Fibroblast of lung (primary cell): ENCODE measurements at places on chromosomes 5 and 9. TPM values are rescaled to one million over a fixed set of nuclear protein-coding genes. Genes with fewer than 3 reads are reported as not detected.

RELL2 gene
- polyA plus RNA-seq = 3.7 and 4.0 TPM in 2 replicates

RANBP3L gene
- 0.03 and 0.09 TPM in 2 replicates for polyA plus RNA-seq

HMMR gene
- 5.6 and 25.1 TPM in 2 replicates for polyA plus RNA-seq

FCN2 gene
- polyA plus RNA-seq = not detected in 2 replicates

DNA sequence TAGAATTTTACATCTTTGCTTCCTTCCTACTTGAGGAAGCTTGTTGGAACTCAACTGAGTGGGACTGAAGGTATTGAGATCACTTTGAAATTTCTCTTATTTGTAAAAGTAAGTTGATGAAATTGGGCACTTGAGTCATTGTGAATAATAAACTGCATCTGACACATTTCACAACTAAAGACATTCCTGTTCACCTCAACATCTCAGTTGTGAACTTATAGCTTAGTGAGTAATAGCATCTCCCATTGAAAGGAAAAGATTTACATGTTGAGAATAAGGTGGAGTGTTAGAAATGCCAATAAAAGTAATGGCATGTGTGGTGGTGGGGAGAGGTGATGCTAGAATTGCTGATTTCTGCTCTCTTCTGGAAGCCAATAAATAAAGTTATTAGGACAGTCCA lies 145.0 kb downstream of the SLC24A2 start:
- H3K27me3 ChIP-seq = no peaks in the 10 kb centered on the region
- H3K36me3 ChIP-seq = no peaks in the 10 kb centered on the region
- H3K4me1 ChIP-seq = no peaks in the 10 kb centered on the region
- no peak for DNase-seq
- H3K4me3 ChIP-seq = no peak overlapping the region

- H3K4me1 ChIP-seq = no peaks in the 10 kb centered on the region
- H3K27me3 ChIP-seq = no peaks in the 10 kb centered on the region
- H3K36me3 ChIP-seq = no peaks in the 10 kb centered on the region
- H3K27ac ChIP-seq = no peak overlapping the region
These were observed 286.5 kb downstream of the MLLT3 start for GRCh38 chr9:20335668-20336332.

DNA sequence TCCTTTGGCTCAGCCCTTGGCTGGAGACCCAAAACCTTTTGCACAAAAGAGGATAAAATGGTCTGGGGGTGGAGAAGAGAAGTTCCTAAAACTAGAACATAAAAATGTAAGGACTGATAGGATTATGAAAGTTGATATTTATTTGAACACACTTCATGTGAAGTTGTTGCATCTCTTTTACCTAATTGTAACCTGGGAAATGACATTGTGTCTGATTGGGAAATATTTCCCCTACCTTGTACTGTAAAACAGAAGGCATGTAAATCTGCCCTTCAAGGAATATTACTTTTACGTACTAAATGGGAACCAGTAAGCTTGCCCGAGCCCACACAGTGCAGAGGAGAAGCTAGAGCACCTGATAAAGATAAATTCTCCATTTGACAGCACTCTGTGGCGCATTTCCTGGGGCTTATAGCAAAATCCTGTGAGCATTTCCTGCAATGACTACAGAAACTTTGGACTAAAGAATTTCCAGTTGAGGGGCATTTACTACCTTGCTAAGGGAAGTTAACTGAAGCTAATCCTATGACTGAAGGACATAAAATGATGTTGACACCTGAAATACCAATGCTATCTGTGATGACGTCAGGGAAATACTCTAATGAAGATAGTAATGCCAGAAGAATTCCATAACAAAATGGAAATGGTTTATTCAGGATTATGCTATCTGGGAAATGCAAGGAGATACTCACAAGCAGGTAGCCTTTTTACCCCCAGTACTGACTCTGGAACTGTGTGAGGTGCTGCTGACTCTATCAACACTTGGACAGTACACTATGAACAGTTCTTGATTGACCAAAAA lies 78.3 kb upstream of the LIFR start:
- no peaks in the 10 kb centered on the region for H3K36me3 ChIP-seq
- no peaks in the 10 kb centered on the region for H3K4me1 ChIP-seq
- H3K27me3 ChIP-seq = peaks cover 3% of the 10 kb centered on the region

DNA sequence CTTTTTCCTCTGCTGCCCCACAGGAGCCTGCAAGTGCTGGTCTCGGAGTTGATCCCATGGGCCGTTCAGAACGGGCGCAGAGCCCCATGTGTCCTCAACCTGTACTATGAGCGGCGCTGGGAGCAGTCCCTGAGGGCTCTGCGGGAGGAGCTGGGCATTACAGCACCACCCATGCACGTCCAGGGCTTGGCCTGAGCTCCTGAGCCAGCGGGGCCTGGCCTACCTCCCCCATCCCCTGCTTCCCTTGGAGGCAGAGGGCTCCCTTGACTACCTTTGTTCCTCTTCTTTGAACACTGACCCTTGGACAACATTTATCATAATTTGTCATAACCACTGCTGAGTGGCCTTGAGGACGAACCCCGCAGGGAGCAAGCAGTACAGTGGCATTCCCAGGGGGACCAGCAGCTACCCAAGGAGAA lies 6.9 kb upstream of the SLC27A4 start:
- H3K36me3 ChIP-seq = peaks cover 1% of the 10 kb centered on the region
- H3K27me3 ChIP-seq = no peaks in the 10 kb centered on the region
- H3K4me1 ChIP-seq = peaks cover 2% of the 10 kb centered on the region

DNA sequence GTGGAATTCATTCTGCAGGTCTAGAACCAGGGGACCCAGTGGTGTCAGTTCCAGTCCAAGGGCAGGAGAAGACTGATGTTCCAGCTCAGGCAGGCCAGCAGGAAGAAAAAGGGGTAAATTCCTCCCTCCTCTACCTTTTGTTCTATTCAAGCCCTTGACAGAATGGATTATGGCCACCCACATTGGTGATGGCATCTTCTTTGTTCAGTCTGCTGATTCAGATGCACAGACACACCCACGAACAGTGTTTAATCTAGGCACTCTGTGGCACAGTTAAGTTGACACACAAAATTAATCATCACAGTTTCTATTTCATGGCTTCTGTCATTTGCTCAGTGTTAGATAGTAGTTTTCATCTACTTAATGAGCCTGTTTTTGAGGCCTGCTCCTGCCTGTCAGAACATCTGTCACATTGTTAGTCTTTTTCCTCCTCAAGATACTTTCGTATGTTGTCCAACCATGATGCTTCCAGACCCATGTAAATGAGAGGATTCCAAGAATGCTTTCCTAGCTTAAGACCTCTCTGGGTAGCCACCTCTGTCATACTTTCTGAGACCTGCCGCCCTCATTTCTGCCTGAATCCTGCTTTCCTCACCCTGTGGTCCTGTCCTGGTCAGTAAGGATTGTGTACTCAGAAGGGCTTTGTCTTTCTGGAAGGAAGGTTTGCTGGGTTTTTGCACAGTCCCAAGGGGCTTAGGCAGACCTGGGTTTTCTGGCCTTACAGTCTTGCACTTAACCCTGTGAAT lies 72.5 kb downstream of the SPIN1 start:
- no peak overlapping the region for H3K27ac ChIP-seq
- DNase-seq = no peak
- H3K4me3 ChIP-seq = no peak overlapping the region

GRCh38 chr5:11248966-11249365 lies 487.9 kb upstream of the DAP start:
- H3K27ac ChIP-seq = no peak overlapping the region
- no peak overlapping the region for H3K4me3 ChIP-seq
- H3K4me1 ChIP-seq = no peaks in the 10 kb centered on the region
- DNase-seq = no peak
- no peaks in the 10 kb centered on the region for H3K27me3 ChIP-seq
- no peaks in the 10 kb centered on the region for H3K36me3 ChIP-seq

- H3K4me1 ChIP-seq = peaks cover 4% of the 10 kb centered on the region
- no peaks in the 10 kb centered on the region for H3K36me3 ChIP-seq
- DNase-seq = no peak
- H3K27ac ChIP-seq = no peak overlapping the region
These were observed 172.3 kb upstream of the IER5L start for GRCh38 chr9:129350143-129350935.

- no peak overlapping the region for H3K4me3 ChIP-seq
- no peaks in the 10 kb centered on the region for H3K36me3 ChIP-seq
- peaks cover 11% of the 10 kb centered on the region for H3K27me3 ChIP-seq
- peaks cover 7% of the 10 kb centered on the region for H3K4me1 ChIP-seq
- H3K27ac ChIP-seq = no peak overlapping the region
These were observed 2.4 kb upstream of the MOB3B start for GRCh38 chr9:27532046-27532445.

DNA sequence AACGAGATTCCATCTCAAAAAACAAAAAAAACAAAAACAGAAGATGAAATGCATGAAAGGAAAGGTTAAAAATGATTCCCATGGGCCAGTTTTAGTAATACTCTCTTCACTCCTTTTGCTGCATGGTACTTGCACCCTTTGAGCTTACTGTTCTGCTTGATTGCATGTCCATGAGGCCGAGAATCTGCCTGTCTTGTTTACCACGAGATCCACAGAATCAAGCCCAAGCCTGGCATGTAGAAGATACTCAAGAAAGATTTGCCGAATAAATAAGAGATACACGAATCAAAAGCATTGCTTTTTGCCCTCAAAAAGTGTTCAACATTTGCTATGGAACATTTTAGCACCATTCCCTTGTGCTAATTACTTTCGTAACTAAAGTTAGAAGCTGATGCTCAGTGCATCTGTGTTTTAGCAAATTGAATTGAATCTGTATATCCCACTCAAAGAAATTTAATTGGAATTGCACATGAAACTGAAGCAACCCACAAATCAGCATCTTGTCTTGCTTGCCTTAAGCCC lies 1.1 kb downstream of the FAXDC2 start:
- H3K27me3 ChIP-seq = no peaks in the 10 kb centered on the region
- H3K27ac ChIP-seq = no peak overlapping the region
- no peaks in the 10 kb centered on the region for H3K36me3 ChIP-seq
- no peak for DNase-seq
- peaks cover 4% of the 10 kb centered on the region for H3K4me1 ChIP-seq
- H3K4me3 ChIP-seq = no peak overlapping the region
